ENCODE measurements at places on chromosomes 11 and 22. TPM values are rescaled to one million over a fixed set of nuclear protein-coding genes. Genes with fewer than 3 reads are reported as not detected.

The VPREB3 gene
- total RNA-seq: 0.89 TPM

The OR2D3 gene
- total RNA-seq: not detected

The HTR3A gene
- total RNA-seq: not detected

The APOA5 gene
- total RNA-seq: not detected

The RAB6A gene
- 73.7 TPM for total RNA-seq

The DEFB108B gene
- total RNA-seq: not detected

The NXPE2 gene
- total RNA-seq: not detected

The MPZL3 gene
- 0.37 TPM for total RNA-seq

The NDUFC2 gene
- total RNA-seq: 250 TPM

The UCP3 gene
- total RNA-seq: 0.89 TPM

The OR10A2 gene
- total RNA-seq: not detected

The OR51E2 gene
- total RNA-seq: not detected

Measured in A549 treated with Hydrocortisone at 1 μM for 4 hours (cell line).